ENCODE measurements at places on chromosomes 12 and 14.
A peak's percentile ranks its signal among the peaks of the same experiment; 100 is the strongest.

DNA sequence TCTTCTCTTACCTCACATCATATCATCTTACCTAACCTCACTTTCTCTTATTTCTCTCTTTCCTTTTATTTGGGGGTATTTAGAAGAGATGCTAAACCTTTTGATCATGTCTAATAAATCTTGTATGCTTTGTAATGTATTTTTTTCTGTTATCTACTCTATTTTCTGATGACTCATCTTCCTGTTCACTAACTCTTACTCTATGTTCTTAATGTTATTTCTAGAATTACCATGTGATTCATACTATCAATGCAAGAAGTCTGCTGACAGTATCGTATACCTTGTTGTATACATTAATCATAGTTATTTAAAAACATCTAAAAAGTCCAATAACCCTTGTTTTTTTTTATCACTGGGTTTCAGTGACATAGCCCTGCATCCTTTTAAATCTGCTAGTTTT lies 62.3 kb downstream of the MGAT4C start:
- no peaks in the 10 kb centered on the region for H3K27me3 ChIP-seq
- H3K4me3 ChIP-seq, result no peak overlapping the region
- no peak for DNase-seq
- peaks cover 8% of the 10 kb centered on the region for H3K4me1 ChIP-seq
- H3K36me3 ChIP-seq, result no peaks in the 10 kb centered on the region

- H3K36me3 ChIP-seq, result no peaks in the 10 kb centered on the region
- DNase-seq, result no peak
- peaks cover 77% of the 10 kb centered on the region for H3K27me3 ChIP-seq
- no peak overlapping the region for H3K27ac ChIP-seq
- peaks cover 17% of the 10 kb centered on the region for H3K4me1 ChIP-seq
These were observed 19.0 kb upstream of the C14orf180 start for GRCh38 chr14:104560586-104560945.

GRCh38 chr12:78278706-78279190 lies 448.1 kb downstream of the NAV3 start:
- no peaks in the 10 kb centered on the region for H3K4me1 ChIP-seq
- H3K27ac ChIP-seq, result no peak overlapping the region
- no peaks in the 10 kb centered on the region for H3K36me3 ChIP-seq
- H3K27me3 ChIP-seq, result no peaks in the 10 kb centered on the region

DNA sequence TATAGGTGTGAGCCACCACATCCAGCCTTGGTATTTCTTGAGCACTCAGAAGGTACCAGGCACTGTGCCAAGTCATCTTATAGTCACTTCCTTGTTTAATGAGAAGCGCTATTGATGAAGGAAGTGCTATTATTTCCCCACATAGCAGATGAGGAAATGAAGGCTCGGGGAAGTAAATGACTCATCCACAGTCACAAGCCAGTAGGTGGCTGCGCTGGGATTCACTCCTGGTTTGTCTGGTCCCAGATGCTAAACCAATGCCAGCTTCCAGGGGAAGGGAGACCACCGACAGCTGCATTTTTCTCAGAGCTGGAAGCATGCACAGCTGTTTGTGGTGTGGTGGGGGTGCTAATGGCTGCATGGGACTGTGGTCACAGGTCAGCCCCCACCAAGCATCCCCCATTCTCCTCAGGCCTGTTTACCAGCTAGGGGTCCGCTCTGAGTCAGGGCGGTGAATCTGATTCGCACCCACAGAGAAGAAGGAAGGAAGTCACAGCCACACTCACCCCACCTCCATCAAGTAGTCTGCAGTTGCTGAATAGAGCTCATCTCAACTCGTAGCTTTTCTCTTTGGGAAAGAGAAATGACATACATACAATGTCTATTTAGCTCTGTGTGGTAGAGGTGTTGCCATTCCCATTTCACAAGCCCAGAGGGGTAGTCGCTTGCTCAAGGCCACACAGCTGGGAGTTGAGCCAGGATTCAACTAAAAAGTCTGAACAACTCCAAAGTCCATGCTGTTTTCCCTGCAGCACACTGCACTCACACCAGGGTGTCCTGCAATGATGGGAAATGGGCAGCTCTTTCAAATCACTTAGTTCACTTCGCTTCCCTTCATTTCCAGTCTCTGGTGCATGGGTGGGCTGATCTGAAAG lies 6.3 kb upstream of the LTBP2 start:
- peaks cover under 1% of the 10 kb centered on the region for H3K27me3 ChIP-seq

DNA sequence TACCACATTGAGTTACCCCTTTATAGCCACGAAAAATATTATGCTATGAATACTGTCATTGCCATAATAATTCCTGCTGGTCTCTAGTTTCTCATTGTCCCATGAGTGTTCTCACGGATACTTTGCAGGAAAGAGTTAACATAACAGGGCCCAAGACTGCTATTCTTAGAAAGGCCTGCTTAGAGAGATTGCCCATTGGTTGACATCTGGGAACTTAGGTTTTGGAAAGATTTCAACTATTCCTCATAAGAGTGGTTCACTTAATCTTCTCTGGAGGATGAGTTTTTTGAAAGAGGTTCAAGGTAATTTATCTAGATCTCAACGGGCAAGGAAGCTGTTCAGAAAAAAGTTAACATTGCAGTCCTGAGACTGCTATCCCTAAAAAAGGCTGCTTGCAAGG lies 18.4 kb upstream of the PRPF39 start:
- no peaks in the 10 kb centered on the region for H3K4me1 ChIP-seq
- H3K4me3 ChIP-seq, result no peak overlapping the region
- H3K36me3 ChIP-seq, result no peaks in the 10 kb centered on the region

DNA sequence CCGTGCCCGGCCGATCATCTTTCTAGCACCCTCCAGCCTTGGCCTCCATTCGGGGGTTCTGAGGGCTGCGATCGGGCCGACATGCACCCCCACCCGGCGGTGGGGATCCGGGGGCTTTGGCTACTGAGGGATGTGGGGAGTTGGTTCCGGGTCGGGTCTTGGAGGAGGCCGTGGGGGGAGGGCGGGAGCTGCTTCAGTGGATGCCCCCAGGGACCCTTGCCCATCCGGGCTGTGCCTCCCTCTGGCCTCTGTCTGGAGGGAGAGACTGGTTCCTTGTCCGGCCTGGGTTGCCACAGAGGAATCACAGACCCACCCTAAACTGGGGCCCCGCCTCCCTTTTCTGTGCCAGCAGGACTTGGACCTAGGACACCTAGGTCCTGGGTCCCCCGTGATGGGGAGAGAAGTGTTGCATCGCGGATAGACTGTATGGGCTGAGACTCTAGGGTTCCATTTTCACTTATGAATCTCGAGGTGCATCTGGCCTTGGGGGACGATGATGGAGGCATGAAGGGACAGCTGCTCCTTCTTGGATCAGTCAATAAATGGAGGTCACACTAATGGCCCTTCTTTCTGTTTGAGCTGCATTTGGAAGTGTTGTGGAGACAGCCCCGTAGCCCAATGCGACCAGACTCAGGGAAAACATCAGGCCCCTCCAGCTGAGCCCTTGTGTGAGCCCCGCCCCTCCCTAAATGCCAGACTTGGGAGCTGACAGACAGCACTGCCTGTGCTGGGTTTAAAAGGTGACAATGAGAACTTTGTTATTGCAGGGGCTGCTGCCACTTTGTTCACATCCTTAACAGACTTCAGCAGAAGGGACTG lies 577 bp downstream of the DTX3 start:
- peaks cover 8% of the 10 kb centered on the region for H3K4me1 ChIP-seq
- H3K4me3 ChIP-seq, result peak overlapping the region; percentile 67
- peaks cover 23% of the 10 kb centered on the region for H3K36me3 ChIP-seq
- H3K27me3 ChIP-seq, result peaks cover 7% of the 10 kb centered on the region

DNA sequence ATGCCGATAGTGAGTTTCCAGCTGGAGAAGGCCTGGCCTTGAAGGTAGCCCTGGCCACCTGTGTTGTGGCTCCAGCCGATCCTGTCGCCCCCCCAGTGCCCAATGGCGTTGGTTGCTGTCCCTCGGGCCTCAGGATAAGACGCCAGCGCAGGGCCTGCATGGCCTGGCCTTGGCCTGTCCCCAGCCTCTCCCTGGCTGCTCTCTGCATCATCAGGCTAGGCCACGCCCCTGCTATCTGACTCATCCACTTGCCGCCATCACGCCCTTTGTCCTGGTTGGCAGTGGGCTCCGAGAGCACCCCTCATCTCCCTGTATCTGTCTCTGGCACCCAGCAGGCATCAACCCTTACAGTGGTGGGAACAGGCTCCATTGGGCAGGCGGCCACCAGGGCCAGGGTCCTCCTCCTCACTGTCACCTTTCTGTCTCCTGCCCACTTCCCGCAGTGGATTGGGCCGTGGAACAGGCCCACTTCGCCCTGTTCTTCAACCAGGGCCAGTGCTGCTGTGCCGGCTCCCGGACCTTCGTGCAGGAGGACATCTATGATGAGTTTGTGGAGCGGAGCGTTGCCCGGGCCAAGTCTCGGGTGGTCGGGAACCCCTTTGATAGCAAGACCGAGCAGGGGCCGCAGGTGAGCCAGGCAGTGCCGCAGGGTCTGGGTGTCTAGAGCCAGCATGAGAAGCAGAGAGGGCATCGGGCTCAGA lies 25.6 kb downstream of the ALDH2 start:
- no peak for DNase-seq
- no peaks in the 10 kb centered on the region for H3K4me1 ChIP-seq
- no peak overlapping the region for H3K4me3 ChIP-seq
- H3K36me3 ChIP-seq, result peaks cover 42% of the 10 kb centered on the region

DNA sequence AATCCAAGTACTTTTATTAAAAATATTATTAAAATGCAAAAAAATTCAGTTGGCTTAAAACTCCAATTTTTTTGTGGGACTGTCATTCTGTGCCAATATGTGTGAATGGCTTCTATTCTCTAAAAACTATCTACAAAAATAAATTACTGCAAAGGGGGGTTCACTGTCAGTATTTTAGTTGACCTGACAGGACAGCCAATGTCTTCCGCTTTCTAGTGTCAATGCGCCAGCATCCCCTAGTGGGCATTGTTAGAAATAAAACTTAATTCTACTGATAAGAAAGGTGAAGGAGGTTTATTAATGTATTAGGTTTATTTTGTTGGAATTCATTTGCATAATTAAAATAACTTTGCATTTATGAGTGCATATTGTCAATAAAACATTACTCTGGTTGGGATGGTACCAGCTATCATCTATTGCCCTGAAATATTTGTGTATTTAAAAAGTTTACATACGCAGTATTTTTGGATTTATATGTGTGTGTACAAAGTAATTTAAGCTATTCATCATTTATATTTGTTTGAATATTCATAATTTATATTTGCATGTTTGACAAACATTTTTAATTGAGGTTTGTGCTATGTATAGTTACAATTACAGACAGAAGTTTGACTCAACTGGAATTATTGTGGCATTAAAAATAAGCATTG lies 527.2 kb downstream of the FLRT2 start:
- H3K27me3 ChIP-seq, result no peaks in the 10 kb centered on the region
- no peaks in the 10 kb centered on the region for H3K4me1 ChIP-seq
- no peak overlapping the region for H3K27ac ChIP-seq
- no peaks in the 10 kb centered on the region for H3K36me3 ChIP-seq
- H3K4me3 ChIP-seq, result no peak overlapping the region

GRCh38 chr12:97063292-97063935 lies 156.4 kb downstream of the NEDD1 start:
- peaks cover 40% of the 10 kb centered on the region for H3K27me3 ChIP-seq
- H3K4me1 ChIP-seq, result no peaks in the 10 kb centered on the region
- no peak for DNase-seq
- H3K36me3 ChIP-seq, result no peaks in the 10 kb centered on the region

- H3K27ac ChIP-seq, result no peak overlapping the region
- peak overlapping the region; percentile 18 for H3K4me3 ChIP-seq
- DNase-seq, result no peak
- H3K4me1 ChIP-seq, result peaks cover 53% of the 10 kb centered on the region
These were observed 5.9 kb upstream of the PPFIBP1 start for GRCh38 chr12:27517961-27518665.

DNA sequence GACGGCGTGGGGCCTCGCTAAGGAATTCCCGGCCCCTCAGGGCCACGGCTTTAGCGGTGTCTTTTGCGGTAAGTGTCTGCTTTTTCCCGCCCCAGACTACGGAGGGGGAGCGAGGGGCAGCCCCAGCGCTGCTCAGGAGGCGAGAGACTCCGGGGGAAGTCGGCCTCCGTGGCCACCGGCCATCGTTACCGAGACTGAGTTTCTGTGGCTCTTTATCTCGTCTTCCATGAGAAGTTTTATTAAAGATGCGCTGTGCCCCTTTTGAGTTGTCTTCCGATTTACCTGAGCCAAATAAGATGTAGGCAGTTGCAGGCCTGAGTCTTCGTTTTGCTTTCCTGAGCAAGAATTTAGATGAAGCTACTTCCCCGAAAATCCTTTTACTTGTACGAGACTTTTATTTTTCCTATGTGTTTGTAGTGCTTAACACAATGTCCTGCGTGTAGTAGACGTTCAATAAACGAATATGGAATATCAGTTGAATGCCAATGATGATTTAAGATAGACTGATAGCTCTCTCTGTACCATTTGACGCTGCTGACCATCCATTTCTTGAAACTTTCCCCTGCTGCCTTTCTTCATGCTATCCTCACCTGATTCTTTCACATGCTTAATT lies 462 bp downstream of the SRP54 start:
- no peak for DNase-seq
- peaks cover 7% of the 10 kb centered on the region for H3K36me3 ChIP-seq
- H3K27ac ChIP-seq, result no peak overlapping the region
- no peaks in the 10 kb centered on the region for H3K27me3 ChIP-seq

- DNase-seq, result no peak
- H3K27me3 ChIP-seq, result peaks cover 31% of the 10 kb centered on the region
- no peak overlapping the region for H3K27ac ChIP-seq
- H3K4me3 ChIP-seq, result no peak overlapping the region
- H3K4me1 ChIP-seq, result peaks cover 9% of the 10 kb centered on the region
These were observed 6.5 kb downstream of the RNASE7 start for GRCh38 chr14:21048638-21049037.

GRCh38 chr12:123398177-123398549 lies 14.2 kb downstream of the KMT5A start:
- H3K36me3 ChIP-seq, result peaks cover 60% of the 10 kb centered on the region
- no peaks in the 10 kb centered on the region for H3K27me3 ChIP-seq
- H3K4me3 ChIP-seq, result no peak overlapping the region
- DNase-seq, result no peak
- H3K27ac ChIP-seq, result no peak overlapping the region

DNA sequence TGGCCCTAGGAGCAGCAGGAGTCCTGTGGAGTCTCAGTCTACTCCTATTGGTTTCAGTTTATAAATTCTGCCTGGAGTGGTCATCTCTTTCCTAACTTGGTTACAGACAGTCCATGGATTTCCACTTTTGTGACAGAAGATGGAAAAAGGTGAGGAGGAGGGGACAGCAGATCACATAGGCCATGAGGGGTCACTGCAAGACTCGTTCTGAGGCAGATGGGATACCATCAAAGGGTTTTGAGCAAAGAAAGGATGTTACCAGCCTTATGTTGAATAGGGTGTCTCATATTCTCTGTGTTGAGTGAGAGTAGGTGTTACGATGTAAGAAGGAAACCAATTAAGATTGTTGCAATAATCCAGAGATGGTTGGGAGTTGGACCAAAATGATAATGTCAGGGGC lies 15.3 kb downstream of the PDE3A start:
- H3K36me3 ChIP-seq, result no peaks in the 10 kb centered on the region
- no peak overlapping the region for H3K4me3 ChIP-seq
- no peak overlapping the region for H3K27ac ChIP-seq
- H3K4me1 ChIP-seq, result no peaks in the 10 kb centered on the region

GRCh38 chr14:81464253-81465002 lies 64.3 kb upstream of the STON2 start:
- peak overlapping the region; percentile 10 for H3K4me3 ChIP-seq
- no peaks in the 10 kb centered on the region for H3K4me1 ChIP-seq
- no peaks in the 10 kb centered on the region for H3K27me3 ChIP-seq
- H3K36me3 ChIP-seq, result peaks cover 2% of the 10 kb centered on the region
- peak; percentile 65 for DNase-seq
